ENCODE measurements at places on chromosomes 2 and 18. TPM values are rescaled to one million over a fixed set of nuclear protein-coding genes. Genes with fewer than 3 reads are reported as not detected.

DNA sequence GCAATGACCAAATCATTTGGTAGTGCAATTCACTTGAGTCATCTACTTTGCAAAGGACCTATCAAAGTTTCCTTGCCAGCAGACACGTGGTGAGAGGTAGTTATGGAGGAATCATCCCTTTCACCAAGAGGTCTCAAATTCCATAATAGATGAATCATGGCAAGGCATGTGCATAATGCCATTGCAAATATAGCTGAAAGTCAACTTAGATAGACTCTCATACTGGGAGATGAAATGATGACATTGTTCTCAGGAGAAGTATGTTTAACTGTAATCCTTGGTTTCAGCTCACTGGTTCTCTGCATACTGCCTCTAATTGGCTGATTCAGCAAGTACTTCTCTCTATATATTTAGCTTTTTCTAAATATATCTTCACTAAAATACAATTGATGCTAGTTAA is 57.2 kb downstream of the CALCRL start:
- DNase-seq = peak; percentile 45

The VIL1 gene
- not detected for total RNA-seq

GRCh38 chr2:72681016-72681995 is 144.5 kb downstream of the EXOC6B start:
- no peak for DNase-seq

DNA sequence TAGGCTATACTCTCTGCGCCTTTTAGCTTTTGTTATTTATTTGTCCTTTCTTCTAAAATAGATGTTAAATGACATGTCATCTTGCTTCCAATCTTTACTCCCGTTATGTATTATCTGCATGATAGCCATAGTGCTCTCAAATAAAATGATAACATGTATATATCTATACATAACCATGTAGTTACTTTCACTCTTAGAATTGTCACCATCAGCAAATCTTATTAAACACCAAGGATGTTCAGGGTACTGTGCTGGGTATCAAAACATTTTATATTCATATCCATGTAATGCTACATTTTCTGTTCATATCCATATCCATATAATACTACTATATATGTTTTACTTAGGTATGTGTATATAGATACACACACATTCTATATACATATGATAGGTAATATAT is 176.4 kb upstream of the CHST9 start:
- DNase-seq = no peak

DNA sequence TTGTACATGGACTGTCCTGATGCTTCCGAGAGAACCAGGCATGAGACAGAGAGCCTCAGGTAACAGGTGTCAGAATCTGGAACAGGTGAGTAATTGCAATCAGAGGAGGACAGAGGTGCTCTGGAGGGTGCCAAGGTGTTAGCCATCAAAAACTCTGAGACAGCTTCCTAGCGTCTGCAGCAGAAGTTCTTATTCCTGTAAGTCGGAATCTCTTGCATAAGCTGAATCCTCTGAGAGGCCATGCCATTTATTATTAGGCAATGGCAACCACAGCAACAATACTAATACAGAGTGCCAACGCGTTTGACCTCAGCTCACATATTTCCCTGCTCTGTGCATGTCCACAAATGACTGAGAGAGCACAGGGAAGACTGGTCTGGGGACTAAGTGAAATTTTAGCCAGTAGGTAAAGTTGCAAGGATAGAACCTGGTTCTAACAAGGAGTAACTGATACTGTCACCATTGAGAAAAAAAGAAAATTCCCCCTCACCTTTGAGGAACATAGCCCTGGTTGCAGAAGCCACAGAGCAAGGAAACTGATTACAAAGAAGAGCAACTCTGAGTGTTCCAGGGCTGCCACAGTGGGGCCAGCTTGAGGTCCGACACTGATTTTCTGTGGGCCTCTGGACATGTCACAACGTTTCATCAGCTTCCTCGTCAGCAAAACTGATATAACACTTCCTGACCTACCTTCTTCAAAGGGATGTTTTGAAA is 55.1 kb upstream of the ACSL3 start:
- no peak for DNase-seq

The LIPT1 gene
- total RNA-seq = 4.9 TPM

- DNase-seq = peak; percentile 69
Measured at GRCh38 chr2:85409845-85410583, at the start of gene CAPG. CAPG (minus strand) TSS chr2:85410366; CDS start chr2:85402145, 8,221 bp downstream.

DNA sequence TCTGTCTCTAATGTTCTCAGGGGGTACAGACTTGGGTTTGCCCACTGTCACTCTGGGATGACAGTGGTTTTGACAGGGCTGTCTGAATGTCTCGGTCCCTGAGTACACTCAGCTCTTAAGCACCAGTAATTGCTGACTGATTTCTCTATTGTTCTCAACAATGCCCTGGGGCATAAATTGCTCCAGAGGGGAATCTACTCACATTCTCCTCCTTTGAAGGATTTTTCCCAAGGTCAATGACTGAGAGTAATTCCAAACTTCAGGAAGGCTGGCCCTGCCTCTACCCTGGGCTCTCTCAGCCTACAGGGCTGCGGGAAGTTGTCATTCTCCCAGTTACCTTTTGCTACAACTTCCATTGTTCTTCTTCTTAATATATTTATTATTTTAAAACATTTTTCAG is 36.5 kb downstream of the MC2R start:
- no peak for DNase-seq

The GALNT5 gene
- 0.04 TPM for total RNA-seq

GRCh38 chr2:101164021-101164420 is 12.8 kb upstream of the TBC1D8 start:
- no peak for DNase-seq

The MAPK4 gene
- not detected for total RNA-seq

DNA sequence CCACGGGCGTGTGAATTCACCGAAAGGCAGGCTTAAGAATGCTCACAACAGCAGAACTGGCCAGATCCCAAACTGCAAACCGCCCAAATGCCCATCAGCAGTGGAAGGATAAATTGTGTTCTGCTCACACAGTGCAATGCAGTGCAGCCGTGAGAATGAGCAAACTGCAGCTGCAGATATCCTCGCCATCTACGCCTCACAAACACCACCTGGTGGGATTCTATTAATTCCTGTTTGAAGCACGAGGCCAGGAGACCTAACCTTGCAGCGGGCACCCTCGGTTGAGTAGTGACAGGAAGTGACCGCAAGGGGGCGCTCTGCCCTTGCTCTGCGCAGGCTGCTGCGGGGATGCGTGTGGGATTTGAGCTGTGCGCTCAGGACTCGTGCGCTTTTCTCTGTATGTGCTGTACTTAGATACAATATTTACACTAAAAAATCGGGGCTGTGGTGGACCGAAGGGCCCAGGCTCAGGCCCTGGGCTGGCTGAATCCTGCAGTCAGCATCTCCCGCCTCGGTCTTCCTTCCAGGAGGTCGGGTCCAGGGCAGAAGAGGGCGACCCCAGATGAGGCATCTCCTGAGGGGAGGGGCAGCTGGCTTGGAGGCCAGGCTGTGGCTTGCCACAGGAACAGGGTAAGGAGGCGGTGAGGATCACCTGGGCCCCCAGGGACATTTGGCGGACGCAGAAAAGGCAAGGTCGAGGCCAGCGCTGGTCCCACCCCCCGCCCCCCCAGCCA is 19.8 kb upstream of the PDIA6 start:
- DNase-seq = peak; percentile 60

- DNase-seq = no peak
Measured at GRCh38 chr2:46387292-46387691, 90.1 kb downstream of the EPAS1 start.

The HNMT gene
- total RNA-seq = 86.7 TPM

The NMS gene
- not detected for total RNA-seq

- DNase-seq = no peak
Measured at GRCh38 chr18:4198956-4199355, 256.2 kb downstream of the DLGAP1 start.

The B3GNT7 gene
- not detected for total RNA-seq

The HAAO gene
- not detected for total RNA-seq

DNA sequence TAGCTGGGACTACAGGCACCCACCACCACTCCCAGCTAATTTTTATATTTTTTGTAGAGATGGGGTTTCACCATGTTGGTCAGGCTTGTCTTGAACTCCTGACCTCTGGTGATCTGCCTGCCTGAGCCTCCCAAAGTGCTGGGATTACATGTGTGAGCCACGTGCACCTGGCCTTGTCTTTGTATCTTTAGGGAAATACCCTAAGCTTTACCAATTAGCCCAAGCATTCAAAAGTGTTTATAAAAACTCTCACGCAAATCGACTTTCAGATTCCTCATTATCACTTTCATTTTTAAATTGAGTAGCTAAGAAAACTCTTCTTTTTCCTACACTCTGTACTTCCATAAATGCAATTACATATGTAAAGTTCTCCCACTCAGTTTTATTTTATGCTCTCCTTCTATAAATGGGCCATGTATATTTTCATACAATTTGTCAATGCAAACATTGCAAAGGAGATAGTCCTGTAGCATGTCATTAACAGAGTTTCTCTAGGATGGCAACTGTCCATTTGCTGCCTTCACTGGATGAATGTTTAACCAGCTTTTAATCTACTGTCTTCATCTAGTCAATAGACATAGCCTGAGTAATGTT is 326.2 kb upstream of the LRATD1 start:
- no peak for DNase-seq

The PGAP1 gene
- total RNA-seq = 1.4 TPM

The ADCYAP1 gene
- total RNA-seq = 0.47 TPM

The HOXD8 gene
- not detected for total RNA-seq

DNA sequence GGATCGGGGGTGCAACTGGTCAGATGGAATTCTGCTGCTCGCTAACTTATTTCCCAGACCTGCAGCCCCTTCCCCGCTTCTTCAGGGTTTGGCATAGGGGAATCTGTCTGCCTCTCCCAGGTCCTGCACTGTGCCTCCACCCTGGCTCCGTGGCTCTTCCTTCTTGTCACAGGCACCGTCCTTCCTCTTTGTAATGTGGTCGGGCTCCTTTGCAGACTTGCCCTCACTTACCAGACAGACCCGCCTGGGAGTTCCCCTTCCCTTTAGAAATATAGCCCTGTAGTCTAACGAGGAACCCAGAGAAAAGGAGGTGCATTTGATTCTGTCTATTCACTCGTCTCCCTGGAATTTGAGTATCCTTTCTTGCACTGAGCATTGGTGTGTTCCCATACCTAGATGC is 63.9 kb upstream of the PAX8 start:
- DNase-seq = no peak

The LRRC30 gene
- total RNA-seq = not detected

The HOXD1 gene
- not detected for total RNA-seq

The MC4R gene
- total RNA-seq = 0.45 TPM

DNA sequence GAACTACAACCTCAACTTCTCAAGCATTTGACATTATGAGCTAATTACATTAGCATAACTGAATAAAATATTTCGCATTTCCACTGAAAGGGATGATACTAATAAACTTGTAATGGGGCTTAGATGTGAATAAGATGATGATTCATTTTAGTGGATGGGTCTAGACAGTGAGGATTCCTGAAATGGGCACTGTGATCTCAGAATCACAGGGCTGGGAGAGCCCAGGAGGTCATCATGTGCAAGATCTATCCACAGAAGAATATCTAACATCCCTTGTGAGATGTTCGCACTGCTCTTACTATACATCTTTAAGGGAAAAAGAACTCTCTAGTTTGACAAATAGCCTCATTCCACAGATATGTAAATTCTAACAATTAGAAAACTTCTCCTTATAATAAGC is 245.7 kb downstream of the DYM start:
- no peak for DNase-seq

GRCh38 chr2:210207929-210208328 is 17.3 kb downstream of the ACADL start:
- DNase-seq = no peak

- no peak for DNase-seq
Measured at GRCh38 chr18:11963991-11964484, 17.3 kb upstream of the IMPA2 start.

DNA sequence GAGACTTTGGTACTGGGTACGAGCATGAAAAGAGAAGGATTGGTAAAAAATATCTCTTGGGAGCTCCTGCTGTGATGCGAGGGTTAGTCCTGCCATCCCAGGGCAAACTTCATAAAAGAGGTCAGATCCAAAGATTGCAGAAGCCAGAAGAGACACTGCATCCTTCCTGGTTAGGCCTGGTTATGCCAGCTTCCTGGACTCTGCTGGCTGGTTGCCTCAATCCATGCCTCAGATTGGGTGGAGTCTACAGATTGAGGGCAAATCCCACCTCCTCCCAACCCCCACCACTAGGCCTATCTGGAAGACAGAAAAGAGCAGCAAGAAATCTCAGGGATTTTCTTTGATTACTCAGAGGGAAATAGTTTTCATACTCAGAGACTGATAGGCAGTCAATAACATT is 5.3 kb upstream of the ACADL start:
- no peak for DNase-seq

DNA sequence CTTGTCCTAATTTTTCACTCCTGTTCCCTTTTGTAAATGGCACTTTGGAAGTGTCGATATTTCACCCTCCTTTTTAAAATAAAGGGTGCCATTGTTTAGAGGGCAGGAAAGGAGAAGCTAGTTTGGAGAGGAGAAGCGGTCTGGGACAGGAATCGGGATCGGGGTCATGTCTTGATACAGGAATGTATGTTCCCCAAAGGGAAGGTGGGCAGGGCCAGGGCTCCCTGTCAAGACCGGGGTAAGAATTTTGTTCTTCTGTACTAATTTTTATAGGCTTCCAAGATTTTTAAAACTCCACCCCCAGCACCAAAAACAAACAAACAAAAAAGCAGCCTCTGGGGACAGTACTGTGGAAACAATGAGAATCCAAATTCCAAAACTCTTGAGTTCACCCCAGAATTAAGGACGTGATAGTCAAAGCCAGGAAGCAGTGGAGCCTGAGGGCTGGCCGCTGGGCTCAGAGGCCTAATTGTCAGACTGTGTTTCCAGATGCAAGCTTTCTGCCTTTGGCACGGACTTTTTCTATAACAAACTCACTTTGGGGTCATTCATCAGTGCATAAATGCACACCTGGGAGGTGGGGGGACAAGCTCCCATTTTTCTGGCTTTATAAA is 250.4 kb upstream of the SIX2 start:
- no peak for DNase-seq
